ENCODE measurements at places on chromosomes 2 and 18. TPM values are rescaled to one million over a fixed set of nuclear protein-coding genes. Genes with fewer than 3 reads are reported as not detected.

ANKZF1 gene
- 14.6 TPM for total RNA-seq

DNA sequence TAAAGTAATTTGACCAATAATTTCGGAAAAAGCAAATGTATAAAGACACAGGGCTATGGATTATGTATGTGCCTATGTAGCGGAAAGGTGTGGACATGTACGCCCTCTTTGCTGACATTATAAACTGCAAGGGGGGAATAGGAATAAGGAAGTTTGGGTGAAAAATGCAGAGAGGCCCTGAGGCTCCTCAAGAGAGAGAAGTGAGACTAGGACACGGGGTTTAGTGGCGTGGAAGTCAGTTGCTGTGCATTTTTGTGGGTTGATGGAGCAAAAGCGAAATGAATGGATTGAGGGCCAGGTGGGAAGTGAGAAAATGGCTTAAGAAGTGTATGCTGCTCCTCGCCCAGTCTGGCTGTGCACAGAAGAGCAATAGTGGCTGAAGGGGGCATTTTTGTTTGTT lies 96.2 kb upstream of the B3GNT7 start:
- DNase-seq: no peak

ABCG5 gene
- 5.8 TPM for total RNA-seq

MDH1B gene
- 0.86 TPM for total RNA-seq

DNA sequence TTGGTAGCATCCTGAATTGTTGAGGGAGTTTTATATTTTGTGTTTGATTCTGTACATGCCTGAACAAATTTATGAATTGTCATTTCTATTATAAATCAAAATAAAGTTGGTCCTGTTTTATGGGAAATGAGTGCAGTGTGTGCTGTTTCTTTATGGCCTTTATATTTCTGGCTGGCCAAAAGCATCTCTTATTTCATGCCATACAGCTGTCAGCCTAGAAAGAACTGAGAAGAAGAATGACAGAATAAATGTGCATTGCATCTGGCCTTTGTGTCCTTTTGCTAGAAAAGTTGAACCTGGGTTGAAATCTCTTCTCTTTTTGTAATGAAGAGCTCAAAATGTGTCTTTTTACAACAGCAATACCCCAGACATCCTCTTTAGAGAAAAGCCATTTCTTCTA lies 474.7 kb upstream of the LRATD1 start:
- DNase-seq: no peak

DNA sequence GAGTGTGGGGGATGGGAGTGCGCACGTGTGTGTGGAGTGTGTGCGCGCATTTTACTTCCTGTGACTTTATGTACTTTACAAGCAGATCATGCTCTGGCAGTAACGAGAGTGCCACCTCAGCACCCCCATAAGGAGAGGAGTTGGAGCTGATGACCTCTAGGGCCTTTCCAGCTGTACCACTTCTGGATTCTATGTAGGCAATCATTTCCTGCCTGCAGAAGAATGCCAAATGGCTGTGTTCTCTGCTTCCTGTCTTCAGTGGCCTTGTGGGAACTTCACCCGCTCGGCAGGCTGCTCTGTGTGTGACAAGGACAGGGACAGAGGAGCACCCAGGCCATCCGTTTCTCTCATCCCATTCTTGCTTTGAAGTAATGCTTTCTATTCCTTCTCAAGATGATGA lies 22.8 kb upstream of the ZNF385B start:
- DNase-seq: no peak

TGFA gene
- 15.3 TPM for total RNA-seq

- no peak for DNase-seq
These were observed 116.7 kb upstream of the MGAT5 start for GRCh38 chr2:134137182-134137611.

ITGAV gene
- 35.8 TPM for total RNA-seq

DNA sequence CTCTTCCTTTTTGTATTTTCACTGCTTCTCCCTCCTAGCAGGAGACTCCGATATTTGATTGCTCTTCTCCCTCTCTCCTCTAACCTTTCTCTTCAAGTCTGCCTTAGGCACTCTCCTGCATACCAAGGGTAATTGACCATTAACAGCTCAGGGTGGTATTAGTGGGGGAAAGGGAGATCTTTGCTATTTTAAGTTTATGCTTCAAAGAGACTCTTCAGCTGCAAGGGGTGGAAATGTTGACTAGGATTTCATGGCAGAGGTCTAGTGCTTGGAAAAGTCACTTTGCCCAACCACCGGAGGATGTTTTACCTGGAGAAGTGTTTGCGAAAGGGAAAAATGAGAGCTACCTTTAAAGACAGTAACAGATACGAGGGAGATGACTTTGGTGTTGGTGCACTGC lies 453.7 kb downstream of the SLC4A3 start:
- DNase-seq: no peak

UGT1A4 gene
- total RNA-seq: not detected

EGR4 gene
- not detected for total RNA-seq

GRCh38 chr2:3759331-3759730 lies 56.0 kb downstream of the DCDC2C start:
- no peak for DNase-seq

- no peak for DNase-seq
These were observed 60.9 kb downstream of the RFTN2 start for GRCh38 chr2:197614532-197614931.

GRCh38 chr2:28507796-28508764 lies 12.2 kb downstream of the PLB1 start:
- DNase-seq: peak; percentile 34

- DNase-seq: no peak
These were observed 16.4 kb upstream of the RPRD1A start for GRCh38 chr18:36083729-36084128.

GRCh38 chr2:112077814-112078213 lies 22.7 kb downstream of the TMEM87B start:
- no peak for DNase-seq

GRCh38 chr18:11886577-11887110 lies 21.5 kb downstream of the MPPE1 start:
- no peak for DNase-seq

DNA sequence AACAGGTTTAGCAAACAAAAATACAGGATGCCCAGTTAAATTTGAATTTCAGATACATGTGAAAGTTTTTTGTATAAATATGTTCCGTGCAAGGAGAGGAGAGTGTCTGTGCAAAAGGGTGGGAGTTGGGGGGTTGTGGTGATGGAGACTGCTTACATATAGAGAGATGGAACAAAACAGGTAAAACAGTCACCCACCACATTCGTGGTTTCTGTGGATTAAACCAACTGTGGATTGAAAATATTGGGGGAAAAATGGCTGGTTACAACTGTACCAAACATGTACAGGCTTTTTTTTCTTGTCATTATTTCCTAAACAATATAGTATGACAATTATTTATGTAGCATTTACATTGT lies 245.7 kb downstream of the TNS1 start:
- no peak for DNase-seq

- DNase-seq: no peak
These were observed 235.9 kb downstream of the KLHL29 start for GRCh38 chr2:23620841-23621341.

CTLA4 gene
- total RNA-seq: not detected

- DNase-seq: no peak
These were observed 171.3 kb downstream of the ARHGAP15 start for GRCh38 chr2:143300536-143300935.
